ENCODE measurements at places on chromosomes 7 and 10.

GRCh38 chr7:78014401-78014800 is 215.8 kb downstream of the PHTF2 start:
- DNase-seq = no peak

- no peak for DNase-seq
Observed at GRCh38 chr7:151652111-151652510, 132.4 kb upstream of the RHEB start.

DNA sequence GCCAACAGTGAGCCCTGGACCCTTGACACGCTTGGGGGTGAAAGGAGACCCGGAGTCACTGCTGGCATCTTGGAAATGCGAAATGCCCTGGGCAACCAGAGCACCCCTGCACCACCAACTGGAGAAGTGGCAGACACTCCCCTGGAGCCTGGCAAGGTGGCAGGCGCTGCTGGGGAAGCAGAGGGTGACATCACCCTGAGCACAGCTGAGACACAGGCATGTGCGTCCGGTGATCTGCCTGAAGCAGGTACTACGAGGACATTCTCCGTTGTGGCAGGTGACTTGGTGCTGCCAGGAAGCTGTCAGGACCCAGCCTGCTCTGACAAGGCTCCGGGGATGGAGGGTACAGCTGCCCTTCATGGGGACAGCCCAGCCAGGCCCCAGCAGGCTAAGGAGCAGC is 98.5 kb downstream of the TACC2 start:
- DNase-seq = no peak

DNA sequence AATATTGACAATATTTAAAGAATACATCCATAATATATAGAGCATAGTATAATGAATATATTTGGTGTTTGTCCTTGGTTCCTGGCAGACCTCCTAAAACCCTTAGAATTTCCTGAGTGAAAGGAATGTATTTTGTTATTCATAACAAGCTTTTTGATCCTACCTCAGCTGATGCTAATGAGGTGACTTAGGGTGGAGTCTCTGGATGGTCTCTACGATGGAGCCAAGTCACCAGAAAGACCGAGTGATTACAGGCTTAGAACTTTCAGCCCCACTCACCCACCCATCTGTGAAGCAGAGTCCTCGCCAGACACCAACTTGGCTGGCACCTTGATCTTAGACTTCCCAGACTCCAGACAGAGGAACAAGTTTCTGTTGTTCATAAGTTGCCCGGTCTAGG is 35.9 kb downstream of the UPF2 start:
- DNase-seq = no peak

- no peak for DNase-seq
Observed at GRCh38 chr10:3400348-3400747, 227.8 kb upstream of the PITRM1 start.

DNA sequence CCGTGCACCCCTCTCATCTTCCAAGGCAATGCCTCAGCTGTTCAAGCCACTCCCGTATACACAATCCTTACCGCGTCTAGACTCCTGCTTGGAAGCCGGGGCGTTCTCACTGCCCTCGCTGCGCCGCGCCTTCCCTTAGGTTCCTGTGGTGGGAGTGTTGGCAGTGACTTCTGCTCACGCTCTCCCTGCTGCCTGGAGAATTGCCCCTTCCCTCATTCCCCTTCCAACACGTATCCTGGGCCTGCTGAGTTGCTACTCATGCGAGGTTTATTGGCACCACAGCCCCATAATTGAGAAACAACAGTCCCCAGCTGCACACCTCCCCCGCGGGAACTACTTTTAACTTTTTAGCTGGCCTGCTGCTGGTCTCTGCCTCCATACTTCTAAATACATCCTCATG is 31.9 kb downstream of the RBM17 start:
- no peak for DNase-seq

- no peak for DNase-seq
Observed at GRCh38 chr7:22677680-22678079, 49.3 kb upstream of the IL6 start.

- DNase-seq = no peak
Observed at GRCh38 chr7:41446606-41447449, 256.1 kb downstream of the INHBA start.

DNA sequence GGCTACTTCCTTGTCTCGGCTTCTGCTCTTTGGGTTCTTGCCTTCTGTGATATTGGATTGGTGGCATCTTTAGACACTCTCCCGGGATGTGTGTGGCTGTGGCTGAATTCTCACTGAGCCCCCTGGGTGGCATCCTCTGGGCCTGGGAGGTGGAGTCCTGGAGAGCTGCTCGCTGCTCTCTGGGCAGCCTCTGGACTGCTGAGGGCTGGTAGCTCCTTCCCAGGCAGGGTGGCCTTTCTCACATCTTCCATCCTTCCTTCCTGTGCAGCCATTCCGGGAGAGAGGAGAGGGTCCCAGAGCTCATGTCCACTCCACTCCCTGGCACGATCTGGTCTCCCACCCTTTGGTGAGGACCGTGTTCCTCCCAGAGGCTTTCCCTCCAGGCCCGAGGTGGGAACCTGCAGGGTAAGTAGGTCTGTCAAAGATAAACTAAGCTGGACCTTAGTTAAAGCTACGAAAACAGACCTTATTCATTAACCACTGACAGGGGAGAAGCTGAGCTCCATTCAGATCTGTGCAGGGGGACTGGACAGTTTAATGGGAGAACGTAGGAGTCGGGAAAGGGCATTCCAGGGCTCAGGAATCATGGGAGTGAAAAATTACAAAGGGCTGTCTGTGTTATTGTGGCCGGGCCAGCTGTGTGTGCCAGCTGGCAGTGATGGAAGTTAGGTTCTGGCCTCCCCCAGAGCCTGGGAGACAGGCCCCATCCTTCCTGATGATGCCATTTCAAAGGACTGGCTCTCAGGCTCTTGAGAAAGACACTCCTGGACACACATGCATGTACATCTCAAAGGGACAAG is 8.7 kb downstream of the ATP6V0E2 start:
- DNase-seq = no peak

- no peak for DNase-seq
Observed at GRCh38 chr7:117127585-117128168, 174.4 kb downstream of the ST7 start.

- peak; percentile 71 for DNase-seq
Observed at GRCh38 chr7:101169838-101170551, 4.6 kb upstream of the VGF start.

DNA sequence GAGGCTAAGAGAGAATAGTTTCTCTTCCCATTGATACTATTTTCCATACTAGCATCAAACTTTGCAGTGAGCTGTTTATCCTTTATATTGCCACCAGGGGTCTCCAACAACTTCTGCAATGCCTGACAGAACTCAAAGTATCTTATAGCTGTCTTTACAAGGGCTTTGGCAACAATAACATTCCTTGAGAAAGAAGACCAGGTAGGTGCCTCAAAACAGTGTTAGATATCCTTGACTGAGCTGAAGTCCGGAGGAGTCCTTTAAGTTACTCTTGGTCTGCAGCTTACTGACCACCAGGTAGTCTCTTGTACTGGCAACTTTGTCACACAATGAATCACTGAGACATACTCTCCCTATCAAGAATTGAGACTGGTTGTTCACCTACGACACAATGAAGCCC is 30.0 kb upstream of the TES start:
- DNase-seq = no peak

- no peak for DNase-seq
Observed at GRCh38 chr10:53843736-53844362, 957.2 kb downstream of the PCDH15 start.

- DNase-seq = no peak
Observed at GRCh38 chr10:8504499-8504898, 450.0 kb downstream of the GATA3 start.

DNA sequence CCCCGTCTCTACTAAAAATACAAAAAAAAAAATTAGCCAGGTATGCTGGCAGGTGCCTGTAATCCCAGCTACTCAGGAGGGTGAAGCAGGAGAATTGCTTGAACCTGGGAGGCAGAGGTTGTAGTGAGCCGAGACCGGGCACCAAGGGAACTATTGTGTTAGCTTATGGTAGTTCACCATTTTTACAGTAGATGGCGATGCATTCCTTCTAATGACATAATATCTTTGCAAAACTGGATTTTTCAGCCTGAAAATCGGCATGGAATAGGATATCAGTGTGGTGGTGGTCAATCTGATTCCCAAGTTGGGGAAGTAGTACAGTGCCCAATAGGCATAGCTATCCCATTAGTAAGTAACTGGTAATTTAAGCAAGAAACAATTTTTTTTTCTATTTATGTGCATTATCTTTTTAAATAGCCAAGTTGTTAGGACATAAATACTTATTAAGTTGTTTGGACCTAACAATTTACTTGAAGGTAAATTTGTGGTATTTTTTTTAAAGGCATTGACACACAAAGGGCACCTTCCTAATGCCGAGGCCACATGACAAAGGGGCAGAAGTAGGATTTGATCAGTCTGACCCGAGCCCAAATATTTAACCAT is 17.6 kb upstream of the IMPDH1 start:
- no peak for DNase-seq

DNA sequence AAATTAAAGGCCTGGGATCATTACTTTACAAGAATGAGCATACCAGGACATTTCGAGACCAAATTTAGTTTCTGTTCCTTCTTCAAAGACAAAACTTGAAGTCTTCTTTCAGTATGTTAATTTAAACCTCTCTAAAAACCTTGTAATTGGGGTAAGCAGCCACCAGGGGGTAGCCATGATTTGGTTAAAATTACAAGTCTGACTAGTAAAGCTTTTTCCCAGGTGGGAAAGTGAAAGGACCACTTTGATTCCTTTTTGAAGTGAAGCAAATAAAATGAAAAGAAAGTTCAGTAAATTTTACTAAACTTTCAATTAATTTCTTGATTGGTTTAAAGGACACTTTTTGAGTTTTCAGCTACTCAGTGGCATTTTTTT is 294.3 kb downstream of the BBS9 start:
- DNase-seq = no peak

- DNase-seq = peak; percentile 42
Observed at GRCh38 chr10:63521416-63522276, 445 bp downstream of the REEP3 start.

DNA sequence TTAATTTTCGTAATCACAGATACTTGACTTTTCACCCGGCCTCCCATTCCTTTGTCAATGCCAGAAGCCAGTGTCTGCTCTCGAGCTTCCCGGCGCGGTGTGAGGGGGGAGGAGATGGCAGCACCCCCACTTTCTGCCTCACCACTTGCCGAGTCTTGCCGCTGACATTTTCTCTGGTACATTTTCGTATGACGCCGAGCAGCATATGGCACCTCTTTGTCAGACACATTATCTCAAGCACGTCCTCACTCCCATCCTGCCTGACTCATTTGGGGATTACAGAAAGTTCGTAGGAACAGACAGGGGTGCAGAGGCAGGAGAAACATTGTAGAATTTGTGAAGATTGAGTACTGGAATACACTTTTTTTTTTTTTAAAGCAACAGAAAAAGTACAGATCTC is 60.8 kb upstream of the SORCS3 start:
- no peak for DNase-seq

- DNase-seq = no peak
Observed at GRCh38 chr10:49740346-49741107, 21.6 kb downstream of the OGDHL start.

GRCh38 chr7:132381742-132382472 is 194.4 kb downstream of the PLXNA4 start:
- no peak for DNase-seq

DNA sequence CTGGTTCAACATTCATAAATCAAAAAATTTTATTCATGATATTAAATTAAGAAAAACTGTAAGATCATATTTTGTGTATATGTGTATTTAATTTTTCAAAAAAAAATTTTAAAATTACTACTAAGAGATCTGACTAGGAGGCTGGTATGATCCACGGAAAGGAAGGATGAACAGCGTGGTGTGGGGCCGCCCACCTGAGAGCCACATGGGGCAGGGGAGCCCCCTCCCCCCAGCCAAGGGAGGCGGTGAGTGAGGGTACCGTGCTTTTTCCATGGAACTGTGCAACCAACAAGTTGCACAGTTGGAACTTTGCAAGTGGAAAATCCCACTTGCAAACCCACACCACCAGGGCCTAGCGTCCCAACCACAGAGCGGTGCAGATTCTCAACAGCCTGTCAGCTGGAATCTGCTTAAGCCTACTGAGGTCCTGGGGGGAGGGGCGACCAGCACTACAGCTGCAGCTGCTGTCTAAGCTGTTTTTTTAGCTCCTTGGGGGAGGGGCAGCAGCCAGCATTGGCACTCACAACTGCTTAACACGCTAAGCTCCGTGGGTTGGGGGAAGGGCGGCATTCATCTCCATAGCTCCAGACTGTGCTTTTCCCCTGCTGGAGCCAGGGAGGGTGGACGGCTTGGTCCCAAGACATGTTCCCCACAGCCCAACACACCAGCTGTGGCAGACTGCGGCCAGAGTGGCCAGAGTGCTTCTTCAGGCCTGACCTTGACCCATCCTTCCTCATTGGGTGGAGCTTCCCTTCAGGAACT is 94.2 kb upstream of the IGFBP3 start:
- no peak for DNase-seq

GRCh38 chr7:150373049-150373801 is 4.6 kb downstream of the REPIN1 start:
- no peak for DNase-seq

DNA sequence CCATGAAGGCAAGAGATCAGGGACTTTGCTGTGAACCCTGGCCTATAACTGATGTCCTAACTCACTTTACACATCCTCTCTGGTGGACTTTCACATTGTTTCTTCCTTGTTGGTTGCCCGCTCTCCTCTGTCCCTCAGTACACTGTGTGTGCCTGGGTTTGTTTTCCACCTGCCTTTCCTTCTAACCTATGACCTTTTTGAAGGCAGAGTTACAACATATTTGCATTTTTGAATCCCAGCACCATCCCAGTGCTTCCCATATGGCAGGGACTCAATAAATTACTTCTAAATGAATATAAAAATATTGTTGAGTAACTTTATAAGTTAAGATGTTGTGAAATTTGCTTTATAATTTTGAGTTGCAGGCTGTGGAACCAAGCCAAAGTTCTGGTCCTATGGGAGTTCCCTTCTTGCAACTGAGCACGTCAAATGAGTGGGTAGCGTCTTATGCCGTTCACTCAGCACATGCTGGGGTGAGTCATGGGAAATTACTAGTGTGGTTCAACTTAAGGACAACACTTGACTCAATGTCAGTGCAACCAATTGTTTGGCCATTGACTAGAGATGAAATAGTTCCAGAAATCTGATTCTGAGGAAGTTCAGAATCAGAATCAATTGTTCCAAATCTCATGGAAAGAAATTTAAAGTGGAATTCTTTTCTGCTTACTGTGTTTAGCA is 250.9 kb downstream of the TWIST1 start:
- no peak for DNase-seq

DNA sequence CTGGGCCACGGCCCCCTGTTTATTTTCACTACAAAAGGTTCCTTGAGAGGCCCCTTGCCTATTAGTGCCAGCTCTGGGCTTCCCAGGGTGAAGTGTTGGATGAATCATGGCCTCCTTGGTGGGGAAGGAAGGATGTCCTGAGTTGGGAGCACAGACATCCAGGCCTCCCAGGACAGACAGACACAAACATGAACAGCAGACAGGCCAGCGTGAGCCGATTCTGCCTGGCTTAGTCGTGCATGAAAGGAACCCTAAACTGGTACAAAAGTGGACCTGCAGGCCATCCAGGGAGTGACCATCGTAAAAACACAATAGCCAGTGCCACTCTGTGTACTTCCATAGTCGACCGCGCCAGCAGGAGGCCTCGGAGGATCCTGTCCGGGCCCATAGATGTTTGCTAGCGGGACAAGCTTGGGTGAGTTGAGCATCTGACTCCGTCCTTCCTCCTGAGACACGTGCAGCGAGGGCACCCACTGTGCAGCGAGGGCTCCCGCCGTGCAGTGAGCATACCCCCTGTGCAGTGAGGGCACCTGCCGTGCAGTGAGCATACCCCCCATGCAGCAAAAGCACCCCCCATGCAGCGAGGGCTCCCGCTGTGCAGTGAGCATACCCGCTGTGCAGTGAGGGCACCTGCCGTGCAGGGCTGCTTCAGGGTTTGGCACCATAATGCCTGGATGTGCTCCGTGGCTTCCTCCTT is 51.3 kb upstream of the PRKAR1B start:
- no peak for DNase-seq

- no peak for DNase-seq
Observed at GRCh38 chr7:155277385-155277994, 20.2 kb upstream of the INSIG1 start.

Measured in stimulated activated CD4-positive, alpha-beta T cell treated with anti-CD3 and anti-CD28 coated beads, Interleukin-15, amount 100 ng/mL, for 1 hour (primary cell).